ENCODE measurements at places on chromosomes 11 and 22.
A peak's percentile ranks its signal among the peaks of the same experiment; 100 is the strongest.

DNA sequence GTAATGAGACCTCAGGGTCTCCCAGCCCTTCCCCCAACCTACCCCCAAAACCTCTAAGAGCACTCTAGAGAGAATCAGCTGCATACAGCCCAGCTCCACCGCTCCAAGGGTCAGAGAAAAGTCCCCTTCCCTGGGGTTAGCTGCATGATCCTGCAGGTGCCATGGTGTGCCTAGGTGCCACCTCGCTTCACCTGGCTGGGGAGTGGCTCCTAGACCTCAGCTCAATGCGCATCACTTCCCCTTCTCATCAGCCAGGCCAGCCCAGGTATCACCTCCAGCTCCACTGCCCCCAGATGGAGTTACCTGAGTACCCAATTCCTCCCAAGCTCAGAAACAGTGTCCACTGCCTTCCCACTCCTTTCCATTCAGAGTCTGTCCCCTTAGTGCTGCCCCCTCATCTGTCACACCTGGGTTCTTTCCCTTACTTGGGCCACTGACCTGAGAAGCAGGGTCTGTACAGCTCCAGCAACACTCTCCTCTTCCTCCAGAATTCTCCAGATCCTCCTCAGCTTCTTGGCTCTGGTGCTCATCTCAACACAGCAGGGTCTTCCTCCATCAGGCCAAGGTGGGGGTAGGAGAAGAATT lies 1.3 kb downstream of the STARD10 start:
- peak overlapping the region; percentile 74 for H3K4me3 ChIP-seq
- H3K4me1 ChIP-seq: peaks cover 22% of the 10 kb centered on the region
- H3K27me3 ChIP-seq: no peaks in the 10 kb centered on the region
- peak overlapping the region; percentile 99 for H3K27ac ChIP-seq
- DNase-seq: no peak

DNA sequence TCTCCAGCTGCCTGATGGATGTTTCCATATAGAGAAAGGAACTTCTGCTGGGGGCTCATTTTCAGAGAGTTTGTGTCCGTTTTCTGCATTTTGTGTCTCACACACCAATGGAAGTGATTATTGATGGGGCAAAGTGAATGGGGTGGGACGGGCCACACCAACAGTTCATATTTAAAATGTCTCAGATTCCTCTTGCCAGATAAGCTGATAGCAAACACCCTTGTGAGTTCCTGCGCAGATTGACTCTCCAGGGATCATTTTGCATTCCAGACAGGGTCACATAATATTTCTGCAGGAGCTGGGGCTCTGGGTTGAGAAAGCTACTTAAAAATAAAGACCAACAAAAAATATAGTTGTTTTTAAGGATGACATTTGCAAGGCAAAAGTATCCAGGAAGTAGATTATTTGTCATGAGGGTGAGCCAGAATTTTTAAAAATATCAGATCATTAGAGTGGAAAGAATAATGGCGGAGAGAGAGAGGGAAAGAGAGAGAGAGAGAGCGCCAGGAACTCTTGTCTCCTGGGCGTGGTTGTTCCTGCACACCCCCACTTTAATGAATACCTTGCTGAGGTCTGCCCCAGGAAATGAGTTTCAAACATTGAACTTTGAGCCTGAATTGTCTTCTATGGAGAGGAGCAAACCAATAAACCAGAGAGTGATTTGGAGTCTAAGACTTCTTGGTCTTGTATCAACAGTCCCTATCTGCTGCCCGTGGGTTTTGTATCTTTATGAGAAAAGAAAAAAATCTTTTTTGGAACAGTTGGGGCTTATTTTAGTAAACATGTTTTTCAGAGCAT lies 33.3 kb downstream of the MICAL2 start:
- no peaks in the 10 kb centered on the region for H3K27me3 ChIP-seq
- peaks cover 3% of the 10 kb centered on the region for H3K36me3 ChIP-seq
- no peak for DNase-seq
- H3K4me3 ChIP-seq: peak overlapping the region; percentile 2
- peak overlapping the region; percentile 17 for H3K27ac ChIP-seq
- peaks cover 45% of the 10 kb centered on the region for H3K4me1 ChIP-seq

DNA sequence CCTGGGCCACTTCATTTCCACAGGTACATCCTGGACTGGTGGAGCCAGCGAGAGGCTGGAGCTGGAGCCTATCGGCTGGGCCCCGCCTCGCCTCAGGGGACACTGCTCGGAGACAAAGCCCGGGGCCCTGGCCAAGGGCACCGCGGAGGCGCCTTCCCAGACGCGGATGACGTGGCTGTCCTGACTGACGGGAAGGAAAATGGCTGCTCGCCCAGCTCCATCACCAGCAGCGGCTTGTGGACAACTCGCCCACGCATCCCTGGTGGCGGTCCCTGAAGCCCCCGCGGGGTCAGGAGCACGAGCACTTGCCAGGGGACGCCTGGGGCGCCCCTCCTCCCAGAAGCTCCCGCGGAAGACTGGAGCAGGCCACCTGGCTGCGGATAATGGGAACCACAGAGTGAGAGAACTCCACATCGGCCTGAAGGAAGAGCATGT lies 49.6 kb downstream of the CECR2 start:
- no peak overlapping the region for H3K4me3 ChIP-seq
- peak overlapping the region; percentile 24 for H3K27ac ChIP-seq
- H3K27me3 ChIP-seq: peaks cover 32% of the 10 kb centered on the region
- no peak for DNase-seq
- peaks cover 6% of the 10 kb centered on the region for H3K36me3 ChIP-seq

DNA sequence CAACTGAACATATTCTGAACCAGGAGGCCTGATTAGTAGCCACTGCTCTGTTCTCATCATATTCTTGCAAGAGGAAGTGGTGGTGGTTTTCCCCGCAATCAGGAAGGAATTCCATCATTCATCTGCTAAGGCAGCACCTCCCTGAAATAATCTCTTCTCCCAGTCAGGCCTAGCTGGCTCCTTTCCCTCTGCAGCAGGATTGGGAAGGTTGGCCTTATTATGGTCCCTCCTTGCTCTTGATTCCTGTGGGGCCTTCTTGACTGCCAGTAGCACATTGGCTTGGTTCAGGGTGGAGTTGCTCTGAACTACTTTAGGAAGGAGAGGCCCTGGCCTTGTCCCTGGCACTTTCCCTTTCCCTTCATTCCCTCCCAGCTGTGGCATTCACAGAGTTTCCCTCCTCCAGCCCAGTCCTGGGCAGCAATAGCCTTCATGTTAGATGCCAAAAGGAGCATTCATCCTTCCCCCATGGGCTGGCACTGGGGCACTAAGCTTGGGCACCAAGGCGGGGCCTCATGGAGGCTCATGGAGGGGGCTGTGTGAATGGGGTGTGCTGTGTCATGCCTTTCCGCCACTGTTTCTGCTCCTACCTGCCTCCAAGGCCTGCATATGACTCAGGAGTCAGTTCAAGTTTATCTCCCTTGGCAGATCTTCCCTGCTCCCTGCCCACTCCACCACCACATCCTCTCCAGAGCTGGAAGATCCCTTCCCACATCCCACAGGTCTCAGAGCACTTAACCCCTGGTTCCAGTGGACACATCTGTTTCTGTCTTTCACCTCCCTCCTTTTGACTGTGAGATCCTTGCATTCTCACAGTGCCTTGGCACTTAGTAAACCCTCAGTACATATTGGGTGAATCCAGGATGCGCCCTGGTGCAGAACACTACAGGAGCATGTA lies 27.6 kb upstream of the CD44 start:
- no peaks in the 10 kb centered on the region for H3K36me3 ChIP-seq
- no peaks in the 10 kb centered on the region for H3K27me3 ChIP-seq
- H3K27ac ChIP-seq: peak overlapping the region; percentile 86

All from T-helper 17 cell (primary cell).